Heart left ventricle (tissue), 16 donors: ENCODE measurements at places on chromosomes 12 and 14. TPM values are rescaled to one million over a fixed set of nuclear protein-coding genes. Genes with fewer than 3 reads are reported as not detected.

The KRT77 gene
- not detected for polyA plus RNA-seq

The OASL gene
- polyA plus RNA-seq: 0.42 TPM

The ATG101 gene
- 108 TPM for polyA plus RNA-seq

The OR4E2 gene
- not detected for polyA plus RNA-seq

The TCP11L2 gene
- 17.3 TPM for polyA plus RNA-seq

The GPR65 gene
- polyA plus RNA-seq: 0.30 TPM
